Activated T-cell treated with anti-CD3 and anti-CD28 coated beads, Interleukin-2, amount 50 U/mL, for 4 hours (primary cell): ENCODE measurements at places on chromosomes 3 and 15.

DNA sequence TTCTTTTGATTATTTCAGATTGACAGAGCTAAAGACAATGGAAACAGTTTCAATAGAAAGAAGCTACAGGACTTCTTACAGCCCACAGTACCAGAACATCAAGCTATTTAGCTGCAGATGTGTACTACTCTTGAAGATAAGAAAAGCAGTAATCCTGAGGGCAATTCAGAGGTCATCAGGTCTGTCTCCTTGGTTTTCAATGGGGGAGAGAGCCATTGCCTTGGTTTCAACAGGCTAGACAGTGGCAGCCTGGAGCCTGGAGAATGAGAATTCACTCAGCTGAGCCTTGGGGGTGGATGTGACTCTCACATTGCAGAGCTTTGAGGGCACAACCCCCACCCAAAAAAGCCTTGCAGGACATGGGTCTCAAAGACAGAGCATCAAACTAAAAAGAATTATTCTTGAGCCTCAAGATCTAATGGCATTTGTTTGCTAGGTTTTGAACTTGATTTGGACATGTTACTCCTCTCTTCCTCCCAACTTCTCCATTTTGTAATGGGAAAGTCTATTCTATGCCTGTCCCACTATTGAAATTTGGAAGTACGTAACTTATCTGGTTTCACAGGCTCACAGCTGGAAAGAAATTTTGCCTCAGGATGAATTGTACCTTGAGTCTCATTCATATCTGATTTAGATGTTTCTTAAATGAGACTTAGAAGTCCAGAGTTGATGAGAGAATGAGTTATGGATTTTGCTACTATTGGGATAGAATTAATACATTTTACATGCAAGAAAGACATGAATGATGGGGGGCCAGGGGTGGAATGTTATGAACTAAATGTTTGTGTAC, 36.9 kb downstream of the PLSCR1 start:
- no peak for DNase-seq

DNA sequence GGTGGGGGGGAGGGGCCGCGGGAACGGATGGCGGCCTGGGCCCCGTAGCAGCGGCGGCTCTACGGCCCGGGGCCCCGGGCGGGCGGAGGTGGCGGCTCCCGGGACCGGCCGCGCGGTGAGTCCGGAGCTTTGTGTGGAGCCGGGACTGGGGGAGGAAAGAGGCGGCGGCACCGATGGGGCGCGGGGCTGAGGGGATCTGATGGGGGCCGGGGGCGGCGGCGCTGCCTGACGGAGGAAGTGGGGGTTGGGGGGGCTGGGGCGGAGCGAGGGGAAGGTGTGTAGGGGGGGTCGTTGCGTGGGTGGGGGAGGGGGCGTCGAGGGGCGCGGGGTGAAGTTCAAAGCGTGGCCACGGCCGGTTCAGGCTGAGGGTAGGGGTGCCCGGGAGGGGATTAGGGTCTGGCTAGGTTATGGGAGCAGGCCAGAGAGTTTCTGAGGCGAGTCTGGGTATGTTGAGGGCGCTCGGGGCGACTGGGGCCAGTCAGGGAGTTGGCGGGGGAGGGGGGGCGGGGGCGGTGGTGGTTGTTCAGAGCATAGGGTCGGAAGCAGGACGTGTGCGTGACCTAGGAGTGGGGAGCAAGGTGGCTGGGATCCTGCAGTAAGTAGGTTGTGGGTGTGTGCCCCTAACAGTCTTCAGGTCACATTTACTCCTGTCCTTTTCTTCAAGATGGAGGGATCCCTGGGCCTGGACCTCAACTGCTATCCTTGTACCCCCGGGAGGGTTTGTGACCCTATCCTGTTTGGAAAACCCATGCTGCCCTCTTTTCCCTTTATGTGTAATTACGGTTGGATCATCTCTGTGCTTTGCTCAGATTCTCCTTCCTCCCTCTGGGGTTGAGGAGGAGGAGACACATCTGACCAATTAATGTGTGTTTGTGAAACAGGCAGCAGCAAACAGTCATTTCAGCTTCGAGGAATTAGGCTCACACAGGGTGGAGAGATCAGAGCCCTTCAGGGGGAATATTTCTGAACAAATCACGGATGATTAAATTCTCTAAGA, 644 bp downstream of the ZNF609 start:
- peak; percentile 16 for DNase-seq

DNA sequence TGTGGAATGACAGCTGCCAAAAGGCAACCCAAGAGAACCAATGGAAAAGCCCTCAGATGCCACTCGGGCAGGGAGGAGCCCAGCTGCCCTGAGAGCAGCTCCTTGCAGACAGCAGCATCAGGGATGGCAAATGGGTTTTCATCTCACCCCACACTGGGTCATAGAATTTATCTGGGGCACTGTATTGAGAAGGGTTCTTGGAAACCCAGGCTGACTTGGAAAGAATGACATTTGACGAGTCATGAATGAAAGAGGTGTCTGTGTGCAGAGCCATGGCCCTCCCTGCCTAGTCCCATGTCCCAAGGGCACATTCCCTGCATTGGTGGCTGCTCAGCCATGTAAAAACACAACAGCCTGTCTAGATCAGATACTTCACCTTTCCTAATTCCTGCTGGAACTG, 157.9 kb upstream of the BHLHE40 start:
- peak; percentile 34 for DNase-seq

DNA sequence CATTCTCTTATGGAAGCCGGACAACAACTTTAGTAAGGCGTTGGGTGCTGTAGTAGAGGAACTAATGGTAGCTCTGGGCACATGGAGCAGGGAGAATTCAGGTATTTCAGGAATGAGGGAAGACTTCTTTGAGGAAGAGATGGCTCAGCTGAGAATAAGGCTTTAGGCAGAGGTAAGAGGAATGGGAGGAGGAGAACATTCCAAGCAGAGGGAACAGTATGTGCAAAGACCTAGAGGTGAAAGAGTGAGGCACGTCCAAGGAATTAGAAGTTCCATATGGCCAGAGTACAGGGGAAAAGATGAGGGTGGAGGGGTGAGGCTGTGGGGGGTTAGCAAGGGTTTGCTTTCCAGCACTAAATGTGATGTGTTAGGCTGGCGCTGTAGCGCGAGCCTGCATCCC, 1.6 kb upstream of the SV2B start:
- no peak for DNase-seq

DNA sequence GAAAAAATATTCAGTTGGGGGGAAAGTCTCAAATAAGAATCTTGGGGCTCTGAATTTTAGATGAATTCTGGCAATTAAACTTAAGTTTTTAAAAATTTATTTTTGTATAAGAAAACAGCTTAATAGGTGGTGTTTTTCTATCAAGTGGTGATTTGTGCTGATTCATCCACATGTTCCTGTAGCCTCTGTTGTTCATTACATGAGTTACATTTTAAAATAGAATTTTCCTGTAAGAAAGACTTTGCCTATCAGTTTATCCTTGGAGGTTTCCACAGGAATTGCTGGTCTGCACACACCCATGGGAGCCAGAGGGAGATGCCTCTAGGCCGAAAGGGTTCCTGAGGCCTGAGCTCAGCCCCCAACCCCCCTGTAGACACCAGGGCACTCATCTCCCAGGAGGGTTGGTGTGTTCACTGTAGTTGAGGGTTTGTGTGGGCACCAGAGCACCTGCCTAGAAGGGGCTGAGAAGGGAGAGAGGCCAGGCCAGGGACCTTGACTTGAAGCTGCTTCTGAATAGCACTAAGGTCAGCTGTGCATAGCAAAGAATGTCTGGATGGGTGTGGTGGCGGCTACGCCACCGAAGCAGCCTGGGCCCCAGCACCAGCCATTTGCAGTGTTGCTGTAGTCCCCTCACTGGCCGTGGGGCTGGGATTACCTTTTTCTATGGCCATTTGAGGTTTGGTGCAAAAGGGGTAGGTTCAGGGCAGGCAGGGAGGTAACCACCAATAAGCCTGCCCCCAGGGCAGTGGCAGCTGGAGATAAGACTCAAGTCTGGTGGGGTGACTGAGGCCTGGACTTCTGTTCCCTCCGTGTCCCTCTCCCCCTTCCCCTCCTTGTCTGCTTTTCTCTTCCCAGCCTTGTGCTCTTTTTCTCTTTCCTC, 11.9 kb downstream of the DNAJA4 start:
- DNase-seq = no peak

GRCh38 chr3:80338366-80338765, 570.6 kb upstream of the ROBO1 start:
- no peak for DNase-seq

DNA sequence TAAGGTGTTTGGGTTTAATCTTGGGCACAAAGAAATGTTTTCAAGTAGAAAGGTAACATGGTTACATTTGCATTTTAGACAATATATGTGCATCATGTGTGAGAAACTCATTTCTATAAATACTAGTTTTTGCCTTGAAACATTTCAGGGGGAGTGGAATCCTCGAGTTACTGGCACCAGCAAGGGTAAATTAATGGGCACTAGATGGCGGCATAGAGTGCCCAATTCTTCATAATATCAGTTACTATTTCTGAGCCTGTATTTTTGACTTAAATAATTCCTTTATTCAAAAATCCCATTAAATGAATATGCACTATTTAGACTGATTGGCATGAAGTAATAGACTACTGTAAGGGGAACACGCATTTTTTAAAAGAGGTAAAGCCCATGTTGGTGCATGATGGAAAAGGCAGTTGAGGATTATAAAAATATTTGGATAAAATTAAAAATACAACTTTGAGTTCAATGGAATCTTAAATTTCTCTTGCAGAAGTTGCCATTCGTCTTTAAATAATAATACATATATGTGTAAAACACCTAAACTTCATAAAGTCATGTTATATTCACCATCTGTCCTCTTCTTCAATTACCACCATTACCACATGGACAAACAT, 106.3 kb downstream of the ZBTB20 start:
- DNase-seq = peak; percentile 26

DNA sequence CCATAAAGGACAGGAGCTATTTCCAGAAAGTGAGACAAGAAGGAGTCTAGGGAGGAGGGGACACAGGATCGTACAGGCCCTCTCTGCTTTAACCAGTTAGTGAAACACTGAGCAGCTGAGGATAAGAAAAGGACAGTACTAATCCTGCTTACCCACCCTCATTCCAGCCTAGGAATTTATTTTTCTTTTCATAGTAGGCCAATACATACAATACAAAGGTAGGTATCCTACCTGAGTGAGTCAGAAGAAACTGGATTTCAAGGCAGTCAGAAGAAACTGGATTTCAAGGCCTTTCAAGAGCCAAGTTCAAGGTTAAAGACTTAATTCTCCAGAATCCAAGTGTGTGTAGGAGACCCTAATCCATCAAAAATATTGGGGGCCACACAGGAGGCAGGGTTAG, 65.3 kb downstream of the EOMES start:
- DNase-seq = no peak

- no peak for DNase-seq
Observed at GRCh38 chr15:67110361-67110781, 45.0 kb downstream of the SMAD3 start.

DNA sequence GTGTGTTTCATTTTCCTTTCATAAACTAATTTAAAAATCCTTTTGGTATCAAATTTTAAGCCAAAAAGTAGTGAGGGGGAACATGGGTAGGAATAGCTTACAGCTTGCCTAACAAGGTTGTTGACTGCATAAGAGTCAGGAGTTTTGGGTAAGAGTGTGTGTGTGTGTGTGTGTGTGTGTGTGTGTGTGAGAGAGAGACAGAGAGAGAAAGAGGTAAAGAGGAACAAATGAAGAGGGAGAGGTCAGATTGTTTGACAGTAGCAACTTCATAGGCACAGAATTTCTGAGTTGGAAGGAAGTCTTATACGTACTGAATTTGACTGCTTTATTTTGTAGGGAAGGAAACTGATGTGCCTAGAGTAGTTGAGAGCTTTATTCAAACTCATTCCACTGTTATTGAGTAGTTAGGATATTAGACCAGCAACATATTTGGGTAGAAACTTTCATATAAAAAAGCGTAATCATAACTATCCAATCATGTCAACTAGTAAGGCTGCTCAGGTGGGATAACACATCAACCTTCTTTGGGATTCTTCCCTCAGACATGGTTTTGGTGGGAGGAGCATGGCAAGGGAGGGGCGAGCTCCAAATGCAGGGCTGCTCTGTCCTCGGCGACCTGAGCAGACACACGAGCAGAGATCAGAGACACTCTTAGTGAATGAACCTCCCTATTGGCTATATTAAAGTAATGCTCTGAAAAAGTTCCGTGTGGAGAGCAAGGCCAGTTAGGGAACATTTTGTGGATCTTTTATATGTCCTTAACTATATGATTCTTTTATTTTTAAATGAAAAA, 86.4 kb downstream of the LPP start:
- DNase-seq = no peak

DNA sequence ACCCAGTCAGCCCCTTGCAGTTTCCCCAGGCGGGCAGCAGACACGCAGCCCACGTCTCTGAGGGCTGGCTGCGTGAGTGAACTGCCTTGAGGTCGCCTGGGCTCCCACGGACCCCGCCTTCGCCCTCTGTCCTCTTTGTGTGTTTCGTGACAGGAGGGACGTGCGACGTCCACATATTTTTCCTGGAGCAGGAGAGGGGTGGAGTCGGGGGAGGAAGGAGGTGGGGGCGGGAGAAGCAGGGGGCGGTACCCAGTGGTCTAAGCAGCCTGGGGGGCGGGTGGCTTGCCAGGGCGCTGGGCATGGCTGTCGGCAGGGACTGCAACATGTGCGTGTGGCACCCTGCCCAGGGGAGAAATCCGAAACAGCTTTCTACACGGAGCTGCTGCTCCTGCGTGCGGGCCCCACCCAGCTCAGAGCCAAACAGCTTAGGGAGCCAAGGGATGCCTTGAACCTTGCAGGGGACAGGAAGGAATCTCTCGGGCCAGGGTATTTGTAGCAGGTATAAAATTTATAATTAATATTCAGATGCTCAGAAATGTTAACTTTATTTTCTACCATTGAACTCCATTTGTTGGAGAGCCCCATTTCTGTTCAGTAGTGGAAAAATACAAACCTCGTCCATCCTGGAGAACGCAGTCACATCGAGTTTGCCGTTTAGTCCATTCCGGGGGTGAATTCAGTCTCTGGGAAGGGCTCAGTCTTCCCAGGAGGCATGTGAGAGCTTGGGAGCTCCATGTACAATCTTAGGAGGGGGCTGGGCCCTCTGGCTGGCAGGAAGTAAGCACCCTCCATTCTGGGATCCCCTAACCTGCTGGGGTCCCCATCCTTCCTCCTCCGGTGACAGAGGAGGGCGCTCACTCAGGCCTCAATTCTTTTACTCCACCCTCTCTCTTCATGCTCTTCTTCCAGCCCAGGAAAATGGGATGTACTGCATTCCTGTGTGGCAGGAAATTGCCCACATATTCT, 79.1 kb upstream of the MEF2A start:
- DNase-seq = no peak

- DNase-seq = no peak
Observed at GRCh38 chr3:4755566-4755965, 223.7 kb upstream of the BHLHE40 start.

- DNase-seq = no peak
Observed at GRCh38 chr3:123744064-123744463, 140.1 kb downstream of the MYLK start.

- DNase-seq = no peak
Observed at GRCh38 chr15:57676585-57676984, 29.9 kb upstream of the POLR2M start.

GRCh38 chr3:98978068-98978811, 76.7 kb upstream of the DCBLD2 start:
- no peak for DNase-seq

GRCh38 chr15:92463826-92464225, 70.1 kb downstream of the ST8SIA2 start:
- no peak for DNase-seq
